Stimulated activated CD4-positive, alpha-beta T cell treated with anti-CD3 and anti-CD28 coated beads, Interleukin-12 subunit alpha, Interleukin-12 subunit beta, amount 100 ng/mL, for 48 hours (primary cell): ENCODE measurements at places on chromosomes 4 and X.

DNA sequence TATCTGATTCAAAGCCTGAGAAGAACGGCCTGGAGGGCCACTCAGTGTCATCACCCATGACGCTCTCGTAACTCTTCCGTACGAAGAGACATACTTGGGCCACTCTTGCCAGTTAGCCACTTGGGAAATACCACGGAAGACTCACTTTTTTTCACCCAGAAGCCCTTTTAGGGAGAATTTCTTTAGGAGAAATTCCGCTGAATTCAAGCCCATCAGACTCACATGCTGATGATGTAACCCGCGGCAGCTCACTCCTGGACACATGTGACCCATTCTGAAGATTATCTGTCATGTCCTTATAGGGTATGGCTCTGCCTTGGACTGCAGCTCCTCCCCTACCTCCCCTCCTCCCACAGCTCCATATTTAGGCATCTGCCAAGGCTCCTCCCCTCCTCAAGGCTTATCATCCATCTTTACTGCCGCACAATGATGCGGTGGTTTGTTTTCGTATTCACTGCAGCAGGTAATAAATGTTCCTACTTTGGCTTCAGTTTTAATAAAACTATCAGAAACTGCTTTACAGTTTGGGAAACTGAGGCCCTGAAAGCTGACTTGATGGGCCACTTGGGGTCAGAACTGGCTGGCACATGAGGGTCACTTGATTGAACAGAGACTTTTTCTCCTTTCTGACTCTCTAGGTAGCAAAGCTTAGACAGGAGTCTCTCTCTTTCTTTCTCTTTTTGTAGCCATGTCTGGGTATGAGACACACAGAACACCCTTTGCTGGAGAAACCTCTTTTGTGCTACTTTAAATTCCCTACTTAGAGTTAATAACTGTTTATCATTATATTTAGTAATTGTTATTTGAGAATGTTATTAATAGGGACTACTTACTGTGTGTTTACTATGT, 42.1 kb downstream of the RHOH start:
- DNase-seq = peak; percentile 75

DNA sequence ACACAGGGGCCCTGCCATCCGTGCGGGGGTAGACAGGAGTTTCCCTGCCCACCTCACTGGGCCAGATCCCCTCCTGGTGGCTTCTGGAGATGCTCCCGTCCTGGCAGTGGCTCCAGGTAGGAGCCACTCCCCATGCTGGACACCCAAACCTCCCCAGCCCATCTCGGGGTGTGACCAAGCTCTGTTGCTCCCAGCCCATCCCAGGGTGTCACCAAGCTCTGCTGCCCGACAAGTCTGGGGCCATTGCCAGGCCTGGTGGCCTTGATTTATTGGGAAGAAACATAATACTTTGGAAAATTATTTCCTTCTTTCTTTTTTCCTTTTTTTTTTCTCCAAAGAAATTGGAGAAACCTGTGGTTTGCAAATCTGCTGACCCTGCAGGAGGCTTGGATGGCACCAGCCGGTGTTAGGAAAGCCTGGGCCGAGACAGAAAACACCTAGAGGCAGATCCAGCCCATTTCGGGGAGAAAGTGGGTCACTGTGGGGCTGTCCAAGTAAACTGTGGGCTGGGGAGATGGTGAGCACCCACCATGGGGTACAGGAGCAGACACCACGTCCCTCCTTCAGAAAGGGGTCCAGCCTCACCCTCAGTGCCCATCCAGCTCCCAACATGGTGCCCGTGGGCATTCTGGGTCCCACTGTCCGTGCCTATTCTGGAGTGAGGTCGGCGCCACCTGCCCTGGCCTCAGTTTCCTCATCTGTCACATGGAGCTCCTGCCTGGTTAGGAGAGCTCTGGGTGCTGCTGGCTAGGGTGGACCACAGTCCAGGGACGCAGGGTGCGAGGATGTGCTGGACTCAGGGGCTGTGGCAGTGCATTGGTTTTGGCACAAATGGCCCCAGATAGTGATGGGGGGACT, 59.4 kb upstream of the ADRA2C start:
- no peak for DNase-seq

DNA sequence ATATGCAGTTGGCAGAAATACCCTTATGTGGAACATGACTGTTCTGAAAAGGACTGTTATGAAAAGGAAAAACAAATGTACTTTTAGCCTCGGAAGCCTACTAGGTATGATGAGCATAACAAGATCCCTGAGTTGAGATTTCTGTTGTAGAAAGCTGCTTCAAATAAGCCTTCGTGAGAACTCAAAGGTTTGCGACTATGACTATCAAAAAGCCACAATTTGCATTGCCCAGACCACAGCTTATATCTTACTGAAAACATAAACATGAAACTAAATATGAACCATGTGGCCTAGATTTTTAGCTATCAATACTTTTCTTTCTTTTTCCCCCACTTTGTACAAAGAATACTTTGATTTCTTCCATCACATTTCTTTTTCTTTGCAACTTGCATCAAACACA, 398.2 kb upstream of the LCORL start:
- no peak for DNase-seq

DNA sequence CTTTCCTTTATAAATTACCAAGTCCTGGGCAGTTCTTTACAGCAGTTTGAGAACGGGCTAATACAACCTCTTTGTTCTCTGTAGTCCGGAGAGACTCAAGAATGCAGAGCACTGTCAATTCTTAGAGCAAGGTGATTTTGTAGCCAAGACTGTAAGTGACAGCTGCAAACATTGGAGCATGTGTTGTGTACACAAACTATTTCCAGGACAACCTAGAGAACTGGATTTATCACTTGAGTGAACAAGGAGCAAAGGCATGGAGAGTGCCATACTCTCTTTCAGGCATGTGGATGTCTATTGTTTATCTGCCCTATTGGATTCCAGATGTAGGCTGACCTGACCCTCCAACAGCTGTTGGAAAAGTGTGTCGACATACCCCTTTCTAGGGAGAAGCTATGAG, 153.9 kb downstream of the SPANXN3 start:
- DNase-seq = no peak

GRCh38 chr4:37359261-37359660, 114.7 kb downstream of the NWD2 start:
- DNase-seq = no peak

- no peak for DNase-seq
Measured at GRCh38 chrX:41758401-41758800, 34.4 kb downstream of the GPR82 start.

- DNase-seq = no peak
Measured at GRCh38 chr4:22090661-22091351, 142.2 kb upstream of the KCNIP4 start.

DNA sequence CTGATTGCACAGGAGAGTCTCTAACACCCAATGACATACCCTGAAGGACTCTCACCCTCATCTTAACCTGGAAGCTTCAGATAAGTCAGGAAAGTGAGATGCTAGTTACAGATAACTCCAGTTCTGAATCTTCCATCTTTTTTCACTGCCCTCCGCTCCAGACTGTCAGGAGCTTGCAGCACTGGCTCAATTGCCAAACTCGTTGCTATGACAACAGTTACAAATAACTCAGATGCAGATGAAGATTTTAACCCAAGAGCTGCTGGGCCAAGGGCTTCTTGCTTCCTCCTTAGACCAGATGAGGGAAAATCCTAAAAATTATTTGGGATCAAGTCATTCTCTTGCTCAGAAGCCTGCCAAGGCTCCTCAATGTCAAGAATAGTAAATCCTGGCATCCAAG, 109.1 kb upstream of the HUWE1 start:
- no peak for DNase-seq

DNA sequence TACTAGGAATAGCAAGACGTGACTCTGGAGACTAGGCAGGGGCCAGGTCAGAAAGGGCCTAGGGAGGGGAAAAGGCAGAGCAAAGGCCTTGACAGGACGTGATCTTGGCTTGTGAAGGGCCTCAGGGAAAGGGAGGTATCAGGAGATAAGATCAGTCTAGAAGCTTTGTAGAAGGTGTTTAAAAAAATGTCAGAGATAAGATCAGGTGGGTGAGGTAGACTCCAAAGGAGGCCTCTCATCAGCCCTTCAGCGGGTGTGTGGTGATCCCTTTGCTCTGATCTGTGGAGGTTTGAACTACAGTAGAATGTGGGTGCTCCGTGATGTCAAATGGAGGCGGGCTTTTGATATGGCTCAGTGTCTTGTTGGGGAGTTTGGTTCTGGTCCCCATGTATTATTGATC, 78.8 kb upstream of the PRPS1 start:
- DNase-seq = no peak
